ENCODE measurements at places on chromosomes 1 and 21.

- no peak for DNase-seq
Measured at GRCh38 chr1:187566354-187566753, 737.6 kb downstream of the PLA2G4A start.

DNA sequence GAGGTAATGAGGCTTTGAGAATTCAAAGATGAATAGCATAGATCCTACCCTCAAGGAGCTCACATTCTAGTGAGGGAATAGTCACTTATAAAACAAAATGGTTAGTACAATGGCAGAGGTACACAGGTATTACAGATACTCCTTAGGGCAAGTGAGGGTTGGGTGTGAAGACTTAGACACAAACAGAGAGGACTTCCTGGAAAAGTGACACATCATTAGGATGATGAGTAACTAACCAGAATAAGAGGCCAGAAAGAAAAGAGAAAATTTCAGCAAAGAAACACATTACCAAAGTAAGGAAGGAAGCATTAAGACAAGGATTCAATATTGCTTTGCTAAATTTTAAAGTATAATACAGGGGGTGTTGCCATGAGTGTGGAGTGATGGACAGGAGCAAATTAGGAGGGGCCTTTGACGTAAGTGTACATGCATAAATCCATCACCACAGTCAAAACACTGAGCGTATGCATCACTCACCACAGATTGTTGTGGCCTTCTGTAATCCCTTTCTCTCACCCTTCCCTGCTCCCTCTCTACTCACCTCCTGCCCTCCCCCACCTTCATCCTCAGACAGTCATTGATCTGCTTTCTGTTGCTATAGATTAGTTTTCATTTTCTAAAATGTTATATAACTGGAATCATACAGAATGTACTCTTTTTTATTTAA is 7.9 kb downstream of the CD53 start:
- DNase-seq = no peak

- DNase-seq = no peak
Measured at GRCh38 chr1:172946814-172947507, 103.8 kb downstream of the TNFSF18 start.

DNA sequence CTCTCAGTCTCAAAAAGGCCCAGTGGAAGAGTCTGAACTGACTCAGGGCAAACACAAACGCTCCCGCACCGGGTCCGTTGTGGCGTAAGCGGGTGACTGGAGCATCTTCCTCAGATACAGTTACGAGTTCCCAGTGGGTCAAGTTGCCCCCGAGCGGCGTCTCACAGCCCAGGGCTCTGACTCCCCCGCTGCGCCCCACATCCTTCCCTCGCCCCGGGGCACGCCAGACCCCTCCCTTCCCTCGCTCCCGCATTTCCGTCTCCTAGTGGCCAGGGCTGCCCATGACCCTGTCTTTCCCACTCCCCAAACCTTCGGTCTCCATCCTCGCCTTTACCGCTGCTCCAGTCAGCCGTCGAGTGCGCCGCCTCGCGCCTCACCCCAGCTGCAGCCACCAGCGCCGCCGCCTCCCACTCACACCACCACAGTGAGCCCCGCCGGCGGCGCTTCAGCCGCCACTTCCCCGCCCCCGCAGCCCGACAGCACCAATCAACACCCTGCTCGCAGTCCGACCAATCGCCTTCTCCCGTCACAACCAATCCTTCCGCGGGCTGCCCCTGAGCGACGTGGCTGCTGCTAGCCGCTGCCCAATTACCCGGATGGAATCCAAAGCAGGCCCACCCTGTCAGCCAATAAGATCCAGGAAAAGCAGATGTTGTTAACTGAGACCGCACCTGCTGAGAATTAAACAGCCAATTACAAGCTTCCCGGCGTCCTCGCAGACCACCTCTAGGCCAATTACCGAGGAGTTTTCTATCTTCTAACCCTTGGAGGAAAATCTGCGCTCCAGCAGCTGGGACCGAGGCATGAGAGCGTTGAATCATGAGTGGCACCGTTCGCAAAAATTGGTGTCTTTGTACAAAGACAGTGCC is at the start of gene TDRKH:
Gene TDRKH, minus strand, starts transcription at position 430 of the 869 bp plus-strand sequence. CDS start 7,478 bp downstream, outside the sequence.
- DNase-seq = peak; percentile 98

DNA sequence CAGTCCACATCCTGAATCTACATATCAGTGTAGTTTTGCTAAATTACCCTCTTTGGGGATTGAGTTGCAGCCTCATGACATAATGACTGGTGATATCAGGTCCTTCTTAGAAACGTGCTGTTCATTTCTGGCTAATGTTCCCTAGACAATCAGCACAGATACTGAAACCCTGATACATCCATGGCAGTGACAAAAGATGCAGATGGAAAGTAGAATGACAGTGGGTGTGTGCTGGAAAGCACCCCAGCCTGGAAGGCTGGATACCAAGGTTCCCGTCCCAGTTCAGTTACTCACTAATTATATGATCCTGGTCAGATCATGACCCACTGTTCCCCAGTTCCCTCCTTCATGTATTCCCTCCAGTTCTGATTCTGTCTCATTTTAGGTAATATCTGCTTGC is 198.2 kb upstream of the FGGY start:
- DNase-seq = no peak

- no peak for DNase-seq
Measured at GRCh38 chr1:202135221-202135721, 9.3 kb downstream of the ARL8A start.

GRCh38 chr1:30120245-30121000 is 603.0 kb downstream of the MATN1 start:
- DNase-seq = no peak

GRCh38 chr1:186680245-186681061 is at the start of gene PTGS2:
Gene PTGS2, minus strand, starts transcription at chr1:186680423. Its CDS starts 133 bp downstream, at chr1:186680290.
- DNase-seq = peak; percentile 27

- DNase-seq = no peak
Measured at GRCh38 chr1:65605621-65606020, 185.2 kb downstream of the LEPR start.

DNA sequence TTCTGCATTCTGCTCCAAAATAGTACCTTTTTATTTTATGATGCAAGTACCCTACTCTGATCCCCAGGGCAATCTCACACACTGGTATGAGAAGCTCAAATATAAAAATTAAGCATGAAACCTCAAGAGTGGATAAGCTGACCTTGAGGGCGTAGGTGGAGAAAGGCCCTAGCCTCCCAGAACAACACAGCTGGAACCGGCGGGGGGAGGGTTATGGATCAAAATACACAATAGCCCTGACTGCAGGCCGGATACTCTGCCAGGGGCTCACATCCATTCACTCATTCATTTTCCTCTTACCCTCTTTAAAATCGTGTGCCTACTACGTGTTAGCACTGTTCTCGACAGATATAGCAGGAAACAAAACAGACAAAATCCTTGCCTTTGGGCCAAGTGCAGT is 32.8 kb upstream of the ECE1 start:
- DNase-seq = no peak

- no peak for DNase-seq
Measured at GRCh38 chr1:233261206-233261605, 34.3 kb downstream of the PCNX2 start.

GRCh38 chr1:110393691-110394492 is 3.1 kb upstream of the SLC16A4 start:
- DNase-seq = peak; percentile 80

GRCh38 chr21:26788790-26789189 is 56.4 kb downstream of the ADAMTS1 start:
- no peak for DNase-seq

DNA sequence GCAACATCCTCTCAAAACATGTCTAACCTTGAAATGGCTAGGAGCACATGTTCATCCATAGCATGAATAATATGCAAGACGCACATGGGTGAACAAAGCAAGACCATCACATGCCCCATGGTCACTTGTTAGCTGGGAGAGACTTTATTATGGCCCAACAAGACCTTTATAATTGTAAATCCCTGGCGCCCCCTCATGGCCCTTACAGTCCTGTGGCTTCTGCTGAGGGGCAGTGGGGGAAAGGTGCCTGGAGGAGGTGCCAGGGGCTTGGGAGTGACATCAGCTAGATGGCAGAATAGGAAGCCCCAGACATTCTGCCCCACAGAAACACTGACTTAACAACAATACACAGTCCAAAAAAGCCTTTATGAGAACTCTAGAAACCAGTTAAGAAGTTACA is 51.7 kb downstream of the CSMD2 start:
- DNase-seq = no peak

DNA sequence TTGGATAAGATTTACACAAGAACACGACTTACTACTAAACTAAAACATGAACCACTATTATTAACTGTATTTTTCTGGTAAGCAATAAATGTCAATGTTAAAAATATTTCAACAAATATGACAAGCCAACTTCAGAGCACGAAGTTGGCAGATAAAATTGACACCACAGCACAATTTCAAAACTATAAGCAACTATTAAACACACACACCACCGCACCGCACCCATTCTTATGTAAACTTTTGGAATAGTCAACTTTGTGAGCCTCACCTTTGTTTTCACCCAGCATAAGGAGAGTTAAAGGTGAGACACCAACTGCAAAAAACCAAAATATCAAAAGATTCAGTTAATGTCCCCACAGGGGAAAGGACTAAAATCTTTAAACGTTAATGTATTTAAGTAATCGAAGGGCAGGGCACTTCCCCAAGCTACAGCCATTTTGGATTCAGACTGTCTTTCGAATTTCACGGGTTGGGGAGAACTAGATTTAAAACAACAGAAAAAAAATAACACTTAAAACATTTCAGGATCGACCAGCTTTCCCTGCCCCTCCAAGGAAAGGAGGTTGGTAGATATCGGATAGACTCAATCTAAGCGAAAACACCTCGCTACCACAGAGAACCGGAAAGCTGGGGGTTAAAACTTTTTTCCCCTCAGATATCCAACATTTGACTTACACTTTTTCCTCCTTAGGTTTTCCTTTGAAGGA is 872 bp downstream of the GPBP1L1 start:
- no peak for DNase-seq

- DNase-seq = no peak
Measured at GRCh38 chr1:91779548-91780021, 106.4 kb downstream of the TGFBR3 start.

GRCh38 chr1:227780101-227781044 is 35.1 kb upstream of the PRSS38 start:
- no peak for DNase-seq

GRCh38 chr1:201591348-201591747 is 52.4 kb downstream of the NAV1 start:
- DNase-seq = no peak

GRCh38 chr21:31710586-31710985 is 21.3 kb downstream of the SCAF4 start:
- peak; percentile 85 for DNase-seq

DNA sequence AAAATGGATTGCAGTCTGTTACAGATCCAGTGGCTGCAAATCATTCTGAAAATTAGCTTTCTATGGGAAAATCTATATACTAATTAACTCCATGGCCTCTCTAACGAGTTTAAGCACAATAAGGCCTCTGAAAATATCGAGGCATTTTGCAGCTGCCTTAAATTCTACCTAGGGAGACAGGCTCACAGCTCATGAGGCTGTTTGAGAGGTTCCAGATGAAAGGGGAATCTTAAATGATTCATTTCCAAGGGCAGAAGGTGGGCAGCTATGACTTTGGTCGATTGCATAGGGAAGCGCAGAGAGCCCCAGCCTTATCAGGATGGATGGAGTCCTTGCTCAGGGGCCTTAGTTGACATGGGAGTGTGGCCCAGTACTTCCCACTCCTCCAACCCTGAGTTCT is 216.8 kb upstream of the POU3F1 start:
- no peak for DNase-seq

DNA sequence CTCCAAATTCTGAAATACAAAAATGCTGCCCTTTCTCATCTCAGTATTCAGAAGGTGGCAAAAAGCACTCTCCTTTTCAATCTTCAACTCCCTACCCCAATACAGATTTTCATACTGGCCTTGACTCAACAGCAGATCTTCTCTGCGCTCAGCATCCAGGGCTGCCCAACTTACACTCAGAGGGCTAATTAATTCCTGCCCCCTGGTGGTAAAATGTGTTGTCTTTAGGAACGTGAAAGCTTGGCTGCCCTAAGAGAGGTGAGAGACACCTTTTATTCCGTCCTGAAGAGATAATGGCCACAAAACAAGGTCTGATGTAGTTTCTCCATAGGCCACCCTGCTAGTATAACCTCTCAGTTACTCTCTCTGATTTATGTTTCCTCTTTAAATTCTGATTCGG is 25.0 kb downstream of the KRTAP24-1 start:
- DNase-seq = no peak

GRCh38 chr1:10663678-10664035 is 132.8 kb downstream of the CASZ1 start:
- no peak for DNase-seq

DNA sequence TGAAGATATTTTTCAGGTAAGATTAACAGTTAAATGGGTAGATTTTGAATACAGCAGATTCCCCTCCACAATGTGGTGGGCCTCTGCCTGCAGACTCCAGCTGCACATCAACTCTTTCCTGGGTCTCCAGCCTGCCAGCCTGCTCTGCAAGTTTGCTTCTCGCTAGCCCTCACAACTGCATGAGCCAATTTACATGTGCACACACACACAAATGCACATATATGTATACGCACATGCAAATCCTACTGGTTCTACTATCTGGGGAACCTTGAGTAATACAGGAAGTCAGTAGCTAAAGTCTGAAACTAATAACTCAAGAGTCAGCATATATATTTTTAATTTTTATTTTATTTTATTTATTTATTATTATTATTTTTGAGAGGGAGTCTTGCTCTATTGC is 34.8 kb upstream of the QSOX1 start:
- DNase-seq = no peak

- DNase-seq = no peak
Measured at GRCh38 chr1:182716740-182717720, 32.6 kb upstream of the RGS8 start.

DNA sequence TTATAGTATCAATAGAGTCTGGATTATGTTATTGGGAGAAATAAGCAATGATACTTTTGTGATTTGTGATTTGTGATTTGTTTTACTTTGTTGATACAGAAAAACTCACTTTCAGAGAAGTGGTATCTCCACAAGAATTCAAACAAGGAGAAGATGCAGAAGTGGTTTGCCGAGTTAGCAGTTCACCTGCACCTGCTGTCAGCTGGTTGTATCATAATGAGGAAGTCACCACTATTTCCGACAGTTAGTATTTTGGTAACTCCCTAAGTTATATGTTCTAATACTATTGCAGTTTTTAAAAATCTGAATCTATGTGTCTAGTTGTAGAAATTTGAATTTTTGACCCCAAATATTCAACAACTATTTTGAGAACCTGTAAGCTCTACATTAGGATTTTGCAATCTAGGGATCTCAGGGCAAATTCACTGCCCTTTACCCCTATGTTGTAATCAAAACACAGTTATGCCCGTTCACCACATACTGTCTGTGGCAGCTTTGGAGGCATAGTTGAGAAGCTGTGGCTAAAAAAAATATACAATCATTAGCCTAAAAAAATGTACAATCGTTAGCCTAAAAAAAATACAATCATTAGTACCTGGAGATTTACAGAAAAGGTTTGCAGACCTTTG is 288.1 kb downstream of the NCAM2 start:
- no peak for DNase-seq

- no peak for DNase-seq
Measured at GRCh38 chr1:151728151-151729054, 7.1 kb downstream of the RIIAD1 start.

GRCh38 chr1:9280015-9280860 is 12.5 kb upstream of the SPSB1 start:
- DNase-seq = peak; percentile 69

GRCh38 chr1:20551945-20552727 is at the start of gene FAM43B:
Gene FAM43B, plus strand, starts transcription at chr1:20552573. Its CDS starts 401 bp downstream, at chr1:20552974.
- DNase-seq = no peak

- DNase-seq = no peak
Measured at GRCh38 chr1:70907563-70908310, 139.9 kb downstream of the PTGER3 start.

Measured in GM04503 (cell line).